ENCODE measurements at places on chromosomes 5 and 9.

GRCh38 chr9:127448112-127448805 lies 2.9 kb downstream of the RPL12 start:
- DNase-seq, result no peak

GRCh38 chr5:149552553-149553160 lies 1.4 kb upstream of the CSNK1A1 start:
- DNase-seq, result no peak

GRCh38 chr5:39779831-39780230 lies 355.1 kb upstream of the DAB2 start:
- DNase-seq, result no peak

GRCh38 chr9:30235564-30235963 lies 2148.9 kb upstream of the ACO1 start:
- DNase-seq, result no peak

- DNase-seq, result no peak
Measured at GRCh38 chr5:161566081-161566480, 19.6 kb upstream of the GABRB2 start.

- no peak for DNase-seq
Measured at GRCh38 chr5:80036615-80037014, 1.5 kb downstream of the THBS4 start.

DNA sequence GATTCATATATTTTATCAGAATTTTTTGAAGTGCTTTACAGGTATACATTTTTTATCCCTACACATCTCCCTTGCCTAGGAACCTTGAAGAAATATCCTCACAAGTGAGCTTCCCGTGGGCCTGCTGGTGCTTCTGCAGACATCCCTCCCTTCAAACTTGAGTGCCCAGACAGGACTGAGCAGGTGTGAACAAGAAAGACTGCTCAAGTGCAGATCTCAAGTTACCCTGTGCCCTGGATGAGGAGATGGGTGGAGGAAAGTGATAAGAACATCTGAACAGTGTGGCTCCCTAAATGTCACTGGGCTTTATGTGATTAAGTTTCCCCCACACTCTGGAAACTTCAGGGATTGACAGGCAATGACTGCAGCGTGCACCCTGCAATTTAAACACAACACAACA lies 209.8 kb downstream of the TLE1 start:
- DNase-seq, result no peak

GRCh38 chr5:132050136-132050535 lies 10.3 kb upstream of the IL3 start:
- DNase-seq, result no peak

- DNase-seq, result no peak
Measured at GRCh38 chr5:139287890-139288635, 5.5 kb upstream of the MATR3 start.

DNA sequence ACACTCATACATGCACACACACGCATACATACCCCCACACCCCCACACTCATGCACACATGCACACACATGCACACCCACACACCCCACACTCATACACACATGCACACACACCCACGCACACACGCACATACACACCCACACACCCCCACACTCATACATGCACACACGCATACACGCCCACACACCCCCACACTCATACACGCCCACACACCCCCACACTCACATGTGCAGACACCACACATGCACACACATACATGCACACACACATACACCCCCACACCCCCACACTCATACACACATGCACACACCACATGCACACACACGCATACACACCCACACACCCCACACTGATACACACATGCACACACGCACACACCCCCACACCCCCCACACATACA lies 118.3 kb downstream of the COL5A1 start:
- no peak for DNase-seq

- no peak for DNase-seq
Measured at GRCh38 chr9:89766991-89767390, 162.2 kb downstream of the GADD45G start.

GRCh38 chr5:131252824-131253171 lies 11.1 kb upstream of the CDC42SE2 start:
- peak; percentile 78 for DNase-seq

GRCh38 chr5:111829701-111830100 lies 72.7 kb upstream of the NREP start:
- DNase-seq, result no peak

- DNase-seq, result no peak
Measured at GRCh38 chr5:160311491-160312133, 752 bp downstream of the CCNJL start.

DNA sequence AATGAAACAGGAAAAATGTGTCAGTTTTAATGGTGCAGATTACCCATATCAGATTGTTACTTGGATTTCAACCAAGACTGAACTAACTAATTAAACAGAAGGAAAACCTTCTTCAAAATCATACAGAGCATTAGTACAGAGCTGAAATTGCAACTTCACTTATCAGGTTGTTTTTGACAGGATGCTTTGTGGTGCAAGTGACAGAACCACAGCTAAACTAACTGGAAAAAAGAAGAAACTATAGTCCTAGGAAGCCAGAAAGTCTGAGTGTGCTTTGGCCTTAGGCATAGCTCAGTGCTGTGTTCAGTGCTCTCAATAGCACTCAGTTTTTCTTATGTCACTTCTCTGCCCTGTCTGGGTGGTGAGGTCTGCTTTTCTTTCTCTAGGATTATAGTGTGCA lies 267.4 kb downstream of the CHSY3 start:
- no peak for DNase-seq

GRCh38 chr9:120715389-120715924 lies 1.2 kb upstream of the MEGF9 start:
- no peak for DNase-seq

DNA sequence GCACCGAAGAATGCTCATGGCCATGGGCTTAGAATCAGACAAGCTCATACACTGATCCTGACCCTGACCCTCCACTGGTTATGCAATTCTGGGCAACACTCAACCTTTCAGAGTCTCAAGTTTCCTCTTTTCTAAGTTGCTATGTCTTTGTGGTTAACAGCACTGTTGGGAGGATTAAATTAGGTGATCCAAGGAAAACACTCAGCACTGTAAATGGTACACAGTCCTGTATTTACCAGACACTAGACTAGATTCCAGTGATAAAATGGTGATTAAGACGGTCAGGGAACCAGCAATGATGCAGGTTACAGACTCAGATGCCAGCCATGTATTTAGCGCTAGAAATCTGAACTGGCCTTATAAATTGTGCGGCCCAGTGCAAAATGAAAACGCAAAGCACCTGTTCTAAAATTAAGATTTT lies 8.1 kb downstream of the ARL15 start:
- no peak for DNase-seq

- no peak for DNase-seq
Measured at GRCh38 chr5:115389034-115389798, 92.8 kb upstream of the CCDC112 start.

DNA sequence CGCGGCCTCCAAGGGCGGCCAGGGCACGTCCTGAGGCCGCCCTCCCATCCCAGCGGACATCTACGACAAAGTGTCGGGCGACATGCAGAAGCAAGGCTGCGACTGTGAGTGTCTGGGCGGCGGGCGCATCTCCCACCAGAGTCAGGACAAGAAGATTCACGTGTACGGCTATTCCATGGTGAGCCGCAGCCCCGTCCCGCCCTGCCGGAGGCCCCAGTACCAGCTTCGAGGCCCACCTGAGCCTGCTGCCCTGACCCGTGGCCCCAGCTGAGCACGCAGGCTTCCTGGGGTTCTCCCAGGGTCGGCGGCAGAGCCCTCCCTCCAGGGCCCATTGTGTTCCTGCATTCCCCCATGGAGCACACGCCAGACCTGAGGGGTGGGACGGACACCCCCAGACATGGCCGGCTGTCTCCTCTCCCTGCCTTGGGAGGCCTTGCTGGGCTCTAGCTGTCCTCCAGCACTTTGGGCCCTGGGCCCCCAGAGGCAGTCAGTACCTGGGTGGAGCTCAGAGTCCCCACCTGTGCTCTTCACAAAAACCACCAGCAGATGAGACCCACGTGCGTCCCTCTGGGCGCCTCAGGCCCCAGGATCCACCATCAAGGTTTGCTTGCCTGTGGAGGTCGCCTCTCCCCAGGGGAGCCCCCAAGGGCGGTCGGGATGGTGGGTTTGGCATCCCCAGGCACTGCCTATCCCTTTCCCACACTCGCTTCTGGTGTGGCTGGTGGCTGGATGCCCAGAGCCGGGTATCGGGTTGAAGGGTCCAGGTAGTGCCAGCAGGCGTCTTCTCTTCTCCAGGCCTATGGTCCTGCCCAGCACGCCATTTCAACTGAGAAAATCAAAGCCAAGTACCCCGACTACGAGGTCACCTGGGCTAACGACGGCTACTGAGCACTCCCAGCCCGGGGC lies 1.0 kb downstream of the PHPT1 start:
- no peak for DNase-seq

GRCh38 chr5:66417781-66418180 lies 178.4 kb upstream of the MAST4 start:
- no peak for DNase-seq

DNA sequence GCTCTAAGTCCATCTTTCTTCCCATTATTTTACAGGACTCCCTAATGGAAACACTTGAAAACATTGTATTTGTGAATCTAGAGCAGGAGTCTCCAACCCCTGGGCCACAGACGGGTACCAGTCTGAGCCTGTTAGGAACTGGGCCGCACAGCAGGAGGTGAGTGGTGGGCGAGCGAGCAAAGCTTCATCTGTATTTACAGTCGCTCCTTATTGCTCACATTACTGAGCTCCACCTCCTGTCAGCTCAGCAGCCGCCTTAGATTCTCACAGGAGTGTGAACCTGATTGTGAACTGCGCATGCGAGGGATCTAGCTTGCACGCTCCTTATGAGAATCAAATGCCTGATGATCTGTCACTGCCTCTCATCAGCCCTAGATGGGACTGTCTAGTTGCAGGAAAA lies 111.0 kb downstream of the MED27 start:
- no peak for DNase-seq

DNA sequence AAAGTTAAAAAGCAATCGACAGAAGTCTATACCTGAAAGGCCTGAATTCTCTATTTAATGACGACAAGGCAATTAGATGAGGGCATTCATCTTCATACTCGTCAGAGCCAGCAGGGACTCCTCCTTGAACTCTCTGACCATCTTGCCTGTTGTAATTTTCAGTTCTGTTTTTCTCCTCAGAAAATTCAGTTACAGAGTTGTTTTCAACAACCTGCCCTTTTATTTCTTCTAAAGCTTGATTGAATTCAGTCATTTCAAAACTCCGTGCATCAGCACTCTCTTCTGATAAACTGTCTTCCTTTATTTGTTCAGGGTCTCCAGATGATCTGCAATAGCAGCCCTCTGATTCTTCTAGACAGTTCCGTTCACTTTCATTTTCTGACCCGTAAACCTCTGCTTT lies 15.6 kb downstream of the RIOK2 start:
- DNase-seq, result no peak

DNA sequence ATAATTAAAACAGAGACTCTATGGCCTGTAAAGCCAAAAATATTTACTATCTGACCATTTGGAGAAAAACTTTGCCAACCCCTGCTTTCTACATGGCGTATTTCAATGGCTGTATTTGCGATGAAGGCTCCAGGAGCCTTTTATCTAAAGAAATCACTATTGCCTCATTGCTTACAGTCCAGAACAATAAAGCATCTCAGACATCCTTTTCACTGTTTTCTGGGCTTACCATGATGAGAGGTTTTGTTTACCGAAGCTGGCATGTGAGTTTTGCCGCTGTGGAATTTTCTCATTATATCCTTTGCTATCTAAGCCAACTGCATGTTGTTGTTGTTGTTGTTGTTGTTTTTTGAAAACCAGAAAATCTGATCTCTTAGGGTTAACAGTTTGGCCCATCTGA lies 13.9 kb downstream of the PALM2AKAP2 start:
- no peak for DNase-seq

- no peak for DNase-seq
Measured at GRCh38 chr5:33852319-33852718, 39.5 kb downstream of the ADAMTS12 start.

DNA sequence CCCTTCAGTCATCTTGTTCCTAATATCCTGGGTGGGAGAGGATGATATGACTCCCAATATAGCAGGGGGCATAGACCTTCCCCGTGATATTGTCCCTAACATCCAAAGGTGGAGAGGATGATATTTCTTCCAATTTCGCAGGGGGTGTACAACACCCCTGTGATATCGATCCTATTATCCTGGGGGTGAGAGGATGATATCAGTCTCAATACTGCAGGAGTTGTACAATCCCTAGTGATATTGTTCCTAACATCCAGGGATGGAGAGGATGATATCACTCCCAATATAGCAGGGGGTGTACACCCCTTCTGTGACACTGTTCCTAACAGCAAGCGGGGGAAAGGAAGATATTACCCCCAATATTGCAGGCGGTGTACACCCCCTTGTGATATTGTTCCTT lies 122.6 kb downstream of the TMEM38B start:
- DNase-seq, result no peak

DNA sequence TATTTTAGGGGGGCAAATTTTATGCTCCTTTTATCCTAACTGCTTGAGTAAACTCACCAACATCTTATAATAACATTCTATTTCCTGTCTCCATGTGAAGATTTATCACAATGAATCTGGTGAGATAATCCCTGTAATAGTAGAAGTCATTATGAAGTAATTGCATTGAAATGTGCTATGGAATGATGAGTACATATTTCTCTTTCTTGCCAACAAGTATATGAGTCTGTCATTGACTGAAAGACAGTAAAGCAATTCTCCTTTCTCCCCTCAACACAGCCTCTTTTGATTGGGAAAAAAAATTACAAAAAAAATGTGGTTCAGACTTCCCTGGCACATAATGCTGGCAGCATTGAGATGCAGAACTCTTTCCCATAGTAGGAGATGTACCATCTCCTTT lies 459.2 kb upstream of the RGMB start:
- no peak for DNase-seq

- no peak for DNase-seq
Measured at GRCh38 chr9:113566712-113567071, 103.2 kb downstream of the RGS3 start.

DNA sequence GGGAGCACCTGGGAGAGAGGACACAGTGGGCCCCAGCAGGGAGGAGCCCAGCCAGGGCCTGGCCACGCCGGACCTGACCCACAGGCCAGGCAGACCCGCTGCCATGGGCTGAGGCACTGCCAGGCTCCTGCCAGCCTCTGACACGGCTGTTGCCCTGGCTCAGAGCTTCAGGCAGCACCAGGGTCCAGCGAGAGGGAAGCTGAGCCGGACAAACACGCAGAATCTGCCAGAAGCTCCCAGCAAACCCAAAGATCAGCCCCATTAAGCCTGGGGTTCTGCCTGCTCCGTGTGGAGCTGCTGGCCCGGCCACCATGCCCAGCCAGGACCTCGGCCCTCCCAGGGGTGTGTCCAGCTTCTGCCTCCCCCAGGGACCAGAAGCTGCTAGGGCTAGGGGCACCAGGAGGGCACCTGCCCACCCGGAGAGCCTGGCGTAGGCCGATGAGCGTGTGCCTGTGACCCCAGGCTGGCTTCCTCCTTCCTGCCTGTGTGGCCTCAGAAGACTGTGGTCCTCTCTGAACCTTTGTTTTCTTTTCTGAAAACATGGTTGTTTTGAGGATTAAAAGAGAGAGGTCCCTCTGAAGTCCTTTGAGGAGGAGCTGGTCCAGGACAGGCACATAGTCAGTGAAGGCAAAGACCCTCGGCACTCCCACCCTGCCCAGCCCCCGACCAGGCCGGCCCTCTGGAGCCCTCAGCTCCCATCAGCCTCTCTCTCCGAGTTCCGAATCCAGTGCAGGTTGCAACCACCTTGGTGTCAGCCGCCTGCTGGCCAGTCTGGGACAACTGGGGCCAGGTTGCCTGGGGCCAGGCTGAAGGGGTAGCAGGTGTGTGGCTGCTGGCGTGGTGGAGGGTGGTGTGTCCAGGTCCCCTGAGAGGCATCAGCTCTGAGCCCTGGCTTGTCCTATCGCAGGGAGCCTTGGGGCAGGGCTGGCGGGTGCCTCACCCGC lies 39.6 kb downstream of the KCNT1 start:
- DNase-seq, result no peak
